Stimulated activated CD4-positive, alpha-beta T cell treated with anti-CD3 and anti-CD28 coated beads, Interleukin-4, amount 100 ng/mL, for 24 hours (primary cell): ENCODE measurements at places on chromosomes 5 and 9.
A peak's percentile ranks its signal among the peaks of the same experiment; 100 is the strongest.

DNA sequence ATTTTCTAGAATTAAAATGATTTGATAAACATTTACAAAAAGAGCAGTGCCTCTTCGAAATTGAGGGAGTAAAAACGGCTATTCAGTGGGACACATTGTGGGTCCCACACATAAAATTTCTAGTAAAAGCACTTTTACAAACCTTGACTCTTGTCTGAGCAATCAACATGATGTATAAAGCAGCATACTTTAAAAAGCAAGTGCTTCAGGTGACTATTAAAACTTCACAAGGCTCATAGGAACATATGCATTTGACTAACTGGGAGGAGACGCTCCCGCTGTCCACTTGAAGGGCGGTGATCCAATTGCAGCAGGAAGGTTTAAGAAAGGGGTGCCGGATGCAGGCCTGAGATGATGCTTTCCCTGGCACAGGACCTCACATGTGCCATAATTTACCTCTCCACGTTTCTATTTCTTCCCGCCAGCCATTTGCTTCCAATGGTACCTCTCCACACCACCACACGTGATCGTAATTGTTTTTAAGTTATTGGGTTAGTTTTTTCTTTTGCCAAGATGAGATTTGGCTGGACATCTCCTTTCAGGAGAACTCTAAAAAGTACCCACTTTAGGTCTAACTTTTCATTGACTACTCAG lies 1.8 kb downstream of the MCTP1 start:
- no peak for DNase-seq

DNA sequence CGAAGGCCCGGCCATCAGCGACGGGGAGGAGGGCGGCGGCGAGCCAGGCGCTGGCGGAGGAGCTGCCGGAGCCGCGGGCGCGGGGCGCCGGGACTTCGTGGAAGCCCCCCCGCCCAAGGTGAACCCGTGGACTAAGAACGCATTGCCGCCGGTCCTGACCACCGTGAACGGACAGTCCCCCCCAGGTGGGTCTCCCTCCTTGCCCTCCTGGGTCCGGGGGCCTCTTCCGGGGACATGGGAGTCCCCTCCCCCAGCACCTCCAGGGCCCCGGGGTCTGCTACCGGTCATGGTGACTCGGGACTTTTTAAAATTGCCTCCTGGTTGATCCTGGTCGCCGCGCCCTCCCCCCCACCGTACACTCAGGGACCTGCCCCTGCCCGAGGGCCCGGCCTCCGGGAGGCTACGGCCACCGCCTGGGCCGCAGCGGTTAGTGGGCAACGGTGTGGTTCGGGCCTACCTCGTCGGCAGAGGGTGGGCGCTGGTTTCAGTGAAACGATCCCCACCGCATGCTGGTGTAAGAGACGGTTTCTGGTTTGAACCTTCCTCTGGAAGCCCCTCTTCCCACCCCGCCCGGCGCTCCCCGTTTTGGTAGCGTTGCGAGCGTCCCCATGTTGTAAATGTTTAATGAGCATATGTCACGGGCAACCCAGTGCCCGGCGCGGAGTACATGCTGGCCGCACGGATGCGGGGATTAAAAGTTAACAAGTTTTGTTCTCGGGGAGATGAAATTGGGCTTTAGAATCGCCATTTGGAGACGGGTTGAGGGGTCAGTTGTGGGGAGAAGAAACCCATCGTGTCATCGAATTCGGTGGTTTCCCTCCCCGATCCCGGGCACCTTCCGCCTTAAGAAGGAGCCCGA lies 1.1 kb downstream of the LARP1 start:
- DNase-seq, result peak; percentile 33

GRCh38 chr9:9392755-9393154 lies 1220.0 kb downstream of the PTPRD start:
- DNase-seq, result no peak

DNA sequence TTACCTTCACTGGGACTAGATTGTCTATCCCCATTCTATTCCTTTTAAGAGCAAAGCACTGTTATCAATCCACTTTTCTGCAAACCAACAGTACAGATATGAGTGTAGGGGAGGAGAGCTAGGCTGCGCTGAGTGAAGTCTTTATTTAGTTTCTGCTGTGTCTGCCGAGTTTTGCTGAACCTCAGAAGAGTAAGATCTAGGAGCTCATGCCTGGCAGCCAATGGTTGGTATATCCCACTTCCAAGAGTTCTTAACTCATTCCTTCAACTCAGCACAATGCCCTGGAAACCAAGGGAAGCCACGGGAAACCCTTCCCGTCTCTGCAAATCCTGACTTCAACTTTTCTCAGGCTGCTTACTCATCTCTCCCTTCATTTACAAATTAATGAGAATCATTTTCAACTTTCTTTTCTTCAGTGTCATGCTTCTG lies 58.0 kb upstream of the JAK2 start:
- DNase-seq, result no peak

DNA sequence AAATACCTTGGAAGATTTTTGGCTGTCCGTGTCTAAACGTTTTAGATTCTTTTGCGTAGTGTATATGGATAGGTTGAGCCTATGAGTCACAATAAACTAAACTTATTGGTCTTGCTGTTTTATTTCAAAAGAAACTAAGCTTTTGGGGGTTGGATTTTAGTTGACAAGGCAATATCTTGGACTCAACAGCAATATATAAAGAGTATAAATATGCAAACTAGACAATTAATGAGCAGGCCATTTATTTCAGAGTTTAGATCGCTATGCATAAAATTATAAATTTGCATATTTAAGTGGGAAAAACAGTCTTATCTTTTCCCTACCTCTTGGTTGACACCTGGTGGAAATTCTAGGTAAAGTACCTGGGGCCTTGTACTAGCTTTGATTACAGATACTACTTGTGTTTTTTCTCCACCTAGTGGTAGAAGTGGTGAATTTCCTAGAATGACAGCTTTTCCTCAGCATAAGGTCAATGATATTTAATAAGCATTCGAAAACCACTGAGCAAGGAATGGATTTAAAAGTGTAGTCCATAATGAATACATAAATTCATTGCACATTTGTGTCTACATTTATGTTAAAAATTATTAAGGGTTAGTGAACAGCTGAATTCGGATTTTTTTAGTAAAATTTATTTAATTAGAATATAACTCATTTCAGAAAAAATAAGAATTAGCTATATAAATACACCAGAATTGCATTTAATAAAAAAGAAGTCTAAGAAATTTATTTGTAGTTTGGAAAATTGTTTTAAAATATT lies 1.7 kb upstream of the ARRDC3 start:
- peak; percentile 55 for DNase-seq

- DNase-seq, result no peak
Measured at GRCh38 chr5:52925001-52925400, 64.2 kb upstream of the ITGA2 start.

- DNase-seq, result no peak
Measured at GRCh38 chr9:115758441-115758840, 395.1 kb upstream of the PAPPA start.

DNA sequence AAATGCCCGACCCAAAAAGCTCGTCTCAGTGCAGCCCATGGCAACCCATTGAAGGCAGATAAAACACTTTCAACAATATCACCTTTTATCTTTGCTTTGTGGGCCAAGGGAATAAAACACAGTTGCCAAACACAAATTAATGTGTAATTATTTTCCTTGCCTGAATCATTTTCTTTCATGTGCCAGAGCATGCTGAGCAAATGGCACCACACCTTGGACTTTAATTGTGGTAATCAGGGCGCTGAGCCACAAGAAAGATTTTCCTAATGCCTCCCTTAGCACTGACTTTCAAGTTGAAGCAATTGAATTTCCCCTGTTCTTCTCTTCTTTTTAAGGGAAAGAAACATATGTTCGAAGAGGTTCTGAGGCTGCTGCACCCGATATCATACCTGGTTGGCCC lies 297.1 kb upstream of the MSX2 start:
- DNase-seq, result no peak

GRCh38 chr9:10112798-10113197 lies 500.0 kb downstream of the PTPRD start:
- no peak for DNase-seq

DNA sequence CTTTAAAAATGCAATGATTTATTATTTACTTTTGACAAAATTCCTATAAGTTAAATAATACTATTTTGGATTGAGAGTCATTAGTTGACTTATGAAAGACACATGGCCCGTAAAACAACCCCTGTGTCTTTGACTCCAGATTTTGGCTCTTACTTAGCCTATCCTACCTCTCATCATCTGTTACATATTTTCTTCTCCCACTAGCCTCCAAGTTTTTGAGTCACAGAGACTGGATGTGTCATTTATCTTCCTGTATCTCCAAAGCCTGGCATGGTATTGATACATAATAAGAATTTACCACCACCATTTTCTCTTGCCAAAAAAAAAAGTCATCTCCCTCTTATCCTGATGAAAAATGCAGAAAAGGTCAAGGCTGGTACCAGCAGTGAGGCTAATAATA lies 99.9 kb downstream of the GABRB2 start:
- no peak for DNase-seq

GRCh38 chr5:153081385-153081784 lies 409.1 kb upstream of the GRIA1 start:
- DNase-seq, result no peak

DNA sequence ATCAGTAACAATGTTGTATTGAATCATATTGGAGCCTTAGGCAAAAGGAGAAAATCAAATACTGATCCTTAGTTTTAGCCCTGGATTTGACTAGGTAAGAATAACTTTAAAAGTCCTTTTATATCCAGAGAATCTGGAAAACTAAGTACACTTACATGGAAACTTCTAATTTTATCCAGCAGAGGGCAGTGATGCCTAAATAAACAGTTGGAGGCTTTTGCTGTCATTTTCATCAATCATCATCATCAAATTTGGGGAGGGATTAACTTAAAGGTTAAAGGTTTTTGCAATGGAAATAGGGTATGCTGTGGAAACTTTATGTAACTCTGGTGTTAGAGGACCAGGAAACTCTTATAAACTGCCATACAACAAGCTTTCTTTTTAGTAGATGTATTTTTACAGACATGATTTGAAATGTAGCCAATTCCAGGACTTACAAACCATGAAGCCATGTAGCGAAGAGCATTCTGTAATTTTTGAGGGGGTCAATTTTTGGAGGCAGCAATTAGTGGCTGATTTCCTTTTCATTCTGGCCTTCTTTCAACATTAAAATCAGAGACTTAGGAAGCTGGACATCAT lies 112.7 kb downstream of the OSTF1 start:
- DNase-seq, result peak; percentile 28

DNA sequence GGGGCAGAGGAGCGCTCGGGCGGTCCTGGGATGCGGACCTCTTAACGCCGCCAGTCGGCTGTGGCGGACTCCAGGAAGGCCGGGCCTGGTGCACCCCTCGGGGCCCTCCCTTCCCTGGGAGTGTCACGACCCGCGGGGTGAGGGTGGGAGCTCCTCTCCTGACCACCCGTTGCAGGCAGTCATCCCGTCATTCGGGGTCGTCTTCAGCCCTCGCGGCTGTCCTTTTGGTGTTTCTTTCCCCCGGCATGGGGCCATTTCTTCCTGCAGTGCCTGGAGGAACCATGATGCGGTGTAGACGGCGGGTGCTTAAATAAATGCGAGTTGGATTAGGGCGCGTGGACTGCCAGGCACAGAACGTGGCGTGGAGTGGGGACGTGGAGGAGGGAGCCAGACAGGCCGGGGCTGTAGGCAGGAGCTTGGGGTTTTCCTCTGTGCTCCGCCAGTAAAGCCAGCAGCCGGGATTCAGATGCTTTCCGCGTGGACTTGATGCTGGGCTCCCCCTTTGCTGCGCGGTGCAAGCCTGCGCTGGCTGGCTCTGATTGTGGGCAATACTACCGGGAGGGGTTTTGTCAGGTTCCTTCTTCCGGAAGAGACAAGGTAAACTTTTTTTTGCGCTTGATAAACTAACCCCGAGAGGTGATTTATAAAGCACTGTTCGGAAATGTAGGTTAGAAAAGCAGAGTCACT lies 868 bp downstream of the KDM4C start:
- peak; percentile 54 for DNase-seq

DNA sequence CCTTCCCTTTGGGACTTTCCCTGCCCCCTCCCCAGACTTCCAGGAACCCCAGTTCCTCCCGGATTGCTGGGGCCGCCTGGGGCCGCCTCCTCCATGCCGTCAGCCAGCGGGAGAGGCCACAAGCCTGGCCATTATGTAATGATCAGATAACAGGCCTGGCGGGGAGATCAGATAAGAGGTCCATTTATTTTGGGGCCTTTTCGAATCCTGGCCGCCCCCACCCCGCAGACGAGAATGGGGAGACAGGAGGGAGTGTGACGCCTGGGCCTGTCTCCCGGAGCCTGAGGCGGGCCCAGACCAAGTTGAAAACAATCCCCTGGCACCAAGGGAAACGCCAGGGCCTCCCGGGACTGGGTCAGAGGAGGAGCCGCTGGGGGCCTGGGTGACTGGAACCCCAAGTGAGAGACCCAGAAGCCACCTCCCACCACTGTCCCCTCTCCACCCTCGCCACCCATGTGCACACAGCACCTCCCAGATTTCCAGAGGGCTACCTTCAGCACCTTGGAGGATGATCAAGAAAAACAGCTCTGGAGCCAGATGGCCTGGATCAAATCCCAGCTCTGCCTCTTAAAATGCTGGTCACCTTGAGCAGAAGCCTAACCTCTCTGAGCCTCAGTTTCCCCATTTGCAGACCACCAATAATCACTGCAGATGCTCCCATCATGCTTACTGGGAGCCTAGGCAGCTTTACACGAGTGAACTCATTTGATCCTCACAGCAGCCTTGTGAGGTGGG lies 7.8 kb downstream of the ENG start:
- DNase-seq, result no peak

- DNase-seq, result no peak
Measured at GRCh38 chr5:29984156-29984540, 1209.3 kb upstream of the CDH6 start.

GRCh38 chr5:6729386-6730310 lies 16.4 kb downstream of the TENT4A start:
- peak; percentile 41 for DNase-seq

DNA sequence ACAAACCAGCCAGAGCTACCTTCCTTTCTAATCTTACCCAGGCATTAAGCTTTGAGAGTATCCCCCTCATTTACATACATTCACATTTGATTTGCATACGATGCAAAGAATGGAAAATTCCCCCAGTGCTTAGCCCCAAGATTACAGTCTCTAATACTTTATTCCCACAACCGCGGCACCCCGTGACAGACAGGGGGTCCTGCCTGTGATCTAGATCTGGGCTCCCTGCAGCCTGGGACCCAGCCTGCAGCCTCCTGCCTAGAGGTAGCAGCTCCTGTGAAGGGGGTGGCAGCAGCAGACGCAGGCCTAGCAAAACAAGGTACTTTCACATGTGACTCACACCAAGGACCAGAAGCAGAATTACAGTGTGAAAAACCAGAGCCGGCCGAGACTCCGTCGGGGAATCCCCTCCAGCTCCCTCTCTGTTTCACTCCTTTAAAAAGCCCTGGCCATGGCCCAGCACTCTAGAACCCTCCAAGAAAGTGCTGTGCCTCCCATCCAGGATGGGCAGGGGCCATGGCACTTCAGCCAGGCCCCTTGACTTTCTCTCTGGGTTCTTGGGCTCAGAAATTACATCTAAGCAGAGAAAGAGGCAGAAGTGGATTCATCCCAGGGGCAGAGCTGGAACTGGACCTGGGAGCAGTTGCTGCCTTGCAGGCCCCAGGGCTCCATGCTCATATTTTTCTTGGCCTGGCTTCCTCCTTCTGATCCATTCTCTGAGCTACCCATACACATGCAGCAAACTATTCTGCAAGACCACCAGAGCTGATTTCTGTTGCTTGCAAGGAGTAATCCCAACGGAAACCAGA lies 14.0 kb upstream of the TCF7 start:
- DNase-seq, result peak; percentile 89

GRCh38 chr5:79229357-79230174 lies 6.4 kb upstream of the JMY start:
- peak; percentile 19 for DNase-seq

- DNase-seq, result no peak
Measured at GRCh38 chr5:125484742-125485641, 738.6 kb upstream of the ZNF608 start.

- no peak for DNase-seq
Measured at GRCh38 chr5:3348576-3349535, 246.8 kb upstream of the IRX1 start.
